OCI-LY7 (cell line): ENCODE measurements at places on chromosomes 6 and 20.

DNA sequence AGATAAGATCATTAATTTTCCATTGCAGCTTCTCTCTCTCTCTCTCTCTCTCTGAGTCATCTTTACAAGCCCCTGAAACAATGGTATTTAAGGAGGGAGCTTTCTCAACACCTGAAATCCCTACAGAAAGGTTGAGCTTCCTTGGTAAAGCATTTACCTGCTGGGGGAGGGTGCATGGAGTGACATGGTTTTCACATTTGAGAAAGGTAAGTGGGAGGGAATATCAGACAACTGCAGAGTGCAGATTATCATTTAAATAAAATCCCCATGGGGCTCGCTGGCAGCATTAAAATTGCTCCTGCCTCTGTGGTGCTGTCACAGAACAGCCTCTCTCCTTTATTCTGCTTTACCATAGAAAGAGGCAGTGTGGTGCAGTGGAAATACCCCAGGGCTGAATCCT, 10.3 kb upstream of the PDYN start:
- no peak for DNase-seq

- DNase-seq: no peak
Measured at GRCh38 chr6:78910010-78910409, 42.7 kb downstream of the IRAK1BP1 start.

DNA sequence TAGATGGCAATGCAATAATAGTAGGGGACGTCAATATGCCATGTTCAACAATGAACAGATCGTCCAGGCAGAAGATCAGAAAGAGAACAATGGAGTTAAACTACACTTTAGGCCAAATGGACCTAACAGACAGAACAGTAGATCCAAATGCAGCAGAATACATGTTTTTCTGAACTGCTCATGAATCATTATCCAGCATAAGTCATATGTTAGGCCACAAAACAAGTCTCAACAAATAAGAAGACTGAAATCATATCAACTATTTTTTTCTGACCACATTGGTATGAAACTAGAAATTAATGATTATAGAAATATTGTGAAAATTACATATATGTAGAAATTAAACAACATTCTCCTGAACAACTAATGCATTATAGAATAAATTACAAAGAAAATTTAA, 10.2 kb upstream of the DEFB125 start:
- no peak for DNase-seq

GRCh38 chr6:137995371-137995770, 111.8 kb downstream of the PERP start:
- no peak for DNase-seq

GRCh38 chr6:87334683-87335082, 5.6 kb upstream of the GJB7 start:
- DNase-seq: no peak

- peak; percentile 82 for DNase-seq
Measured at GRCh38 chr6:132300323-132300949, 100.8 kb downstream of the MOXD1 start.

- no peak for DNase-seq
Measured at GRCh38 chr6:119495230-119495683, 145.7 kb upstream of the MAN1A1 start.

DNA sequence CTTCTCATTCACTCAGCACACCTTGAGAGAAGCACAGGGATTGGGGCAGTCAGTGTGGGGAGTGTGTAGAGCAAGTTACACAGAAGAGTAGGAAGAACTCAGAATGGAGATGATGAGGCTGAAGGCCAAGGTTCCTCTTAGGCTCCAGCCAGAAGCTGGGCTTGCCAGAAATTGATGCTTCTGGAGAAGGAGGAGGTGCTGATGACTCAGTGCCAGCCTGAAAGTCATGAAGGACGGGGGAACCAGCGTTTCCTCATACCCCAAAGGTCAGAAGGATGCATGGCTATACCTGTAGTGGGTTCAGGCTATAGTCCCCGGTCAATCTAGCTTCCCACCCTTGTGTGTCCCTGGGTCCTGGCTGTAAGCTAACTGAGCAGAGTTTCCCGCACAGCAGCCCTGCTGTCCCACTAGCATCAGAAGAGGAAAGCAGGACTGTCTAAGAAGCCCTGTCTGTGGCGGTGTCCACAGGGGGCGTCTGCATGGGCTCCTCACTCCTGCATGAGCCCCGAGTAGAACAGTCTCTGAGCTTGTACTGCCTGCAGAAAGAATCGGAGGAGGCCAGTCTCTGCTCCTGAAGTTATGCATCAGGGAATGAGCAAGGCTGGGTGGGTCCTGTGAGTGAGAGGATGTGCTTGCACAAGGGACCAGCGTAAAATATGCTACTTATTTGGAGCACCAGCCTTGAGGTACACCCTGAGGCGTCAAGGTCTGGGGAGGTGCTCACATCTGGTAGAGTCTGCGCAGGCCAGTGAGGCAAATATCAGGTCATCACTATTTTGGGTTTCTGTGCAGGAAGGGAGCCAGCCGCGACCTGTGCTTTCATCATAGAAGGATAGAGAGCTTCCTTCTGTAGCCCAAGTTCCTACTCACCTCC, 148.5 kb downstream of the MRPL14 start:
- DNase-seq: no peak

DNA sequence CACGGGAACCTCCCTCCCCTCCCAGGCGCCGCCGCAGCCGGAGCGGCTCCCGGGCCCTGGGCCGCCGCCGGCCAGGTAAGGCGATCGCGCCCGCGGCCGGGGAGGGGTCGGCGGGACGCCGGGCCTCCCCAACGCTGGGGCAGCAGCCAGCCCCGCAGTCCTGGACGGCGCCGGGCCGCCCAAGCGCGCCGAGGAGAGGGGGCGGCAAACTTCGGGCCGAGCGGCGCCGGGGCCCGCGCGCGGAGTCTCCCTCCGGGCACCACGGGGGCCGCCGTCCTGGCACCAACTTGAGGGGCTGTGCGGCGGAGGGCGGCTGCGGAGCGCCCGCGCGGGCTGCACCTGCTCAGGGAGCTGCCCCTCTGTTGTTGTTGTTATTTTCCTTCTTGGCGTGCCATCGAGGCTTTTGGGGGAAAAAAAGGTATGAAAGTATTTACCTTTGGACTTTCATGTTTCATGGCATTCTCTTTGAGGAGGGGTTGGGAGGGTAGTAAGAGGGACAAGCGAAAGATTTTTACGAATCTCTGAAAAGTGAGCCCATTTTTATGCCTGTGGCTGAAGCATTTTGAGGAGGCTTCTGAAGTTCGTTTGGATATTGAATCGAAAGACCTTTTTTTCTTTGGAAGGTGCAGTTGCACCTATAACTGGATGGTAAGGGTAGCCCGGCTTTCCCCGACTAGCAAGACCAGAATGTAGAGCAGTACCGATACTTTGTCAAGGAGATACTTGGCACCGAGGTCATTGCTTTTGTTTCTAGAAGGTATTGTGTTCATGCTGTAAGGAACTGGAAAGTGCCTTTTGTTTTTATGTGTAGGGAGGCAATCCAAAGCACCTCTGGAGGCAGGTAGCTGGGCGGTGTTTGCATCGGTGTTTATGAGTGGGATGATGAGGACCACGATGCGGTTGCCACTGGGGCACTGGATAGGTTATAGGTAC, at the start of gene RNF182:
Gene RNF182, plus strand, starts transcription at position 4 of the 933 bp plus-strand sequence. CDS start 52,168 bp downstream, outside the sequence.
- DNase-seq: no peak

DNA sequence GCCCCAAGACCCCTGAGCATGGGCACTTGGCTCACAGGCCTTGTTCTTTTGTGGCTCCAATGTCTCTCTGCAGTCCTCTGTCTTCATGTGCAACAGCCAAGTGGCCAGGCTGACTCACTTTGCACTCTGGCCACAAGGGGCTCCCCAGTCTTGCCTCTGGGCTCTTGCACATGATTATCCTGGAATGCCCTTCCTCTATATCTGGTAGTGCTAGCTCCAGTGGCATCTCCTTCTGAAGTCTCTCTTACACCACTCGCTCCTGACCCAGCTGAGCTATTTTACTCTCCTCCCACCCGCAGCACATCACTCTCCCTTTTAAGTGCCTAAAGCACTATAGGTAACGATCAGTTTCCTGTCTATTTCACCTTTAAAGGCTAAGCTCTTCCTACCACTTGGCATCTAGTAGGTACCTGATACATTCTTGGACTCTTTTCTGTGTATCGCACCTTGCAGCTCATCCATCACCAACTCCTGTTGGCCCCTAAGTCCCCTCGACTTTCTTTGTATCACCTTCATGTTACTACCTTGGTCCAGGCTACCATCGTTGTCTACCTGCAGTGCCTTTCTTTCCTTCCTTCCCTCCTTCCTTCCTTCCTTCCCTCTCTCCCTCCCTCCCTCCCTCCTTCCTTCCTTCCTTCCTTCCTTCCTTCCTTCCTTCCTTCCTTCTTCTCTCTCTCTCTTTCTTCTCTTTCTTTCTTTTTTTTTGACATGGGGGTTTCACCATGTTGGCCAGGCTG, 211.9 kb upstream of the RNF24 start:
- peak; percentile 8 for DNase-seq

GRCh38 chr20:60363698-60364097, 405.5 kb downstream of the CDH26 start:
- no peak for DNase-seq

GRCh38 chr20:48601798-48602197, 226.0 kb downstream of the PREX1 start:
- DNase-seq: no peak

DNA sequence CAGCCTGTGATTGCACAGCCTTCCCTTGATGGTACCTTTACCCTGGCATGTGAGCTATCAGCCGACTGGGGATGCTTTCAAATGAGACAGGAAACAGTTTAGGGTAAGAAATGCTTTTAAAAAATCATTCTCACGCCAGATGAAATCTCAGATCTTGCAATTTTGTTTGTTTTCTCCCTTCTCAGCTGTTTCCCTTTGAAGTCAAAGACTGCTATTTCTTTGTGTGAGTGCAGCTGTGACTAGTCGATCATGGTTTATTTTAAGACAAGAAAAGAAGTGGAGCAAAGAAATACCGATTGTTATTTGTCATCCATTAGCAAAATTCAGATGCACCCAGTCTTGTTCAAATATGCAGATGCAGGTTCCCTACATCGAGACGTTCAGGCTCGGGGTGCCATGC, 489.7 kb downstream of the QKI start:
- DNase-seq: no peak

GRCh38 chr20:62496568-62497218, 20.9 kb upstream of the GATA5 start:
- peak; percentile 72 for DNase-seq

- peak; percentile 62 for DNase-seq
Measured at GRCh38 chr20:50464026-50464724, 46.0 kb upstream of the PTPN1 start.

- DNase-seq: no peak
Measured at GRCh38 chr6:138162111-138162954, 594 bp downstream of the ARFGEF3 start.

- DNase-seq: no peak
Measured at GRCh38 chr6:122903266-122903915, 92.6 kb upstream of the CLVS2 start.

DNA sequence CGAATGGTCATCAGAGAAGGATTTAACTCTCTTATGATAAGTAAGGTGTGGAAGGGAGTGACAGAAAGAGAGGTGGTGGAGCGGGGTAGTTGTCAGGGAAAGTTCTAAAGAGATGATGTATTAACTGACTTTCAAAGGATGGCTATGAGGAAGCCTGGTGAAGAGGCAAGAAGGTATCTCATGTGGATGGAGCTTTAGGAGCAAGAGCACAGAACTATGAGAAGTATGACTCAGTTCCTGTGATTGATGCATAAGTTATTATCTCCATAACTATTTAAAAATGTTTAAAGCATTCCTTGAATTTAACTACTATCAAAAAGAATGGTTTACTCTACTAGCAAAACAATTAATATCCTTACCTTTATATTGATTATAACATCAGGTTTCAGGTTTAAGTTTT, 28.8 kb downstream of the AK9 start:
- DNase-seq: no peak

- DNase-seq: peak; percentile 84
Measured at GRCh38 chr6:131923356-131923755, 27.8 kb downstream of the CCN2 start.

- DNase-seq: no peak
Measured at GRCh38 chr6:39929733-39930461, 4.4 kb downstream of the MOCS1 start.

- DNase-seq: no peak
Measured at GRCh38 chr6:53532942-53533341, 12.0 kb downstream of the GCLC start.

- no peak for DNase-seq
Measured at GRCh38 chr6:134669485-134669884, 280.4 kb downstream of the ALDH8A1 start.

- no peak for DNase-seq
Measured at GRCh38 chr6:77456531-77457248, 6.6 kb downstream of the HTR1B start.

- DNase-seq: no peak
Measured at GRCh38 chr6:16063580-16063979, 65.3 kb upstream of the MYLIP start.

GRCh38 chr6:44642870-44643522, 255.5 kb downstream of the CDC5L start:
- DNase-seq: no peak

GRCh38 chr6:93817937-93818336, 398.6 kb upstream of the EPHA7 start:
- no peak for DNase-seq

- no peak for DNase-seq
Measured at GRCh38 chr6:20220359-20220758, 8.1 kb upstream of the MBOAT1 start.

- peak; percentile 72 for DNase-seq
Measured at GRCh38 chr20:51541189-51542032, 1.1 kb downstream of the NFATC2 start.

DNA sequence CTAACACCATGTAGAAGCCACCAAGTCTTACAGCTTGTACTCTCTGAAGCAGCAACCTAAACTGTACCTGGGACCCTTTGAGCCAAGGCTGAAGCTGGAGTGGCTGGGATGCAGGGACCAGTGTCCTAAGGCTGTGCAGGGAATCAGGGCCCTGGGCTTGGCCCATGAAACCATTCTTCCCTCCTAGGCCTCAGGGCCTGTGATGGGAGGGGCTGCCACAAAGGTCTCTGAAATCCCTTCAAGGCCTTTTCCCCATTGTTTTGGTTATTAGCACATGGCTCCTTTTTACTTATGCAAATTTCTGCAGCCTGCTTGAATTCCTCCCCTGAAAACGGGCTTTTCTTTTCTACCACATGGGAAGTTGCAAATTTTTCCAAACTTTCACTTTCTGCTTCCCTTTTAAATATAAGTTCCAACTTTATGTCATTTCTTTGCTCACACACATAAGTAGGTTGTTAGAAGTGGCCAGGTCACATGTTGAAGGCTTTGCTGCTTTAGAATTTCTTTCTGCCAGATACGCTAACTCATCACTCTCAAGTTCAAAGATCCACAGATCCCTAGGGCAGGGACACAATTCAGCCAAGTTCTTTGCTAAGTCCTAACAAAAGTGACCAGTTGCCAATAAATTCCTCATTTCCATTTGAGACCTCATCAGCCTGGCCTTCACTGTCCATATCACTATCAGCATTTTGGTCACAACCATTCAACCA, 28.2 kb upstream of the ATXN1 start:
- no peak for DNase-seq

DNA sequence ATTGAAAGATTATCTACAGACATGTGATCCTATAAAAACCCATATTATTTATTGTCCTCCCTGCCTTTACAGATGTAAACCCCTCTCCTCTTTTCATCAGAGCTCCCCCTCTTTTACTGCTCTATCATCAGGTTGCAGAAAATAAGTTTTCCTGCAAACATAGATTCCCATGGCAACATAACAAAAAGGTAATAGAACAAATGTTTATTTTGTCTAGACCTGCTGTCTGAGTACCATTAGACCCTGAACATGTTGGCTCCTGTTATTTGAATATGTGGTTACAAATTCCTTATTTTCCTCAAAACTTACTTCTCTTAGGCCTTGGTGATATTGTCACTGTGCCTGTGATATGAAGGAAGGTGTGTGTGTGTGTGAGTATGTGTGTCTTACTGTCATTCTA, 11.5 kb downstream of the MAPK14 start:
- no peak for DNase-seq

- no peak for DNase-seq
Measured at GRCh38 chr6:118335325-118335816, 212.7 kb upstream of the PLN start.
